Fibroblast of the aortic adventitia (primary cell): ENCODE measurements at places on chromosomes 5 and 9.

GRCh38 chr5:90916947-90917800 is 358.6 kb downstream of the ADGRV1 start:
- DNase-seq, result no peak

DNA sequence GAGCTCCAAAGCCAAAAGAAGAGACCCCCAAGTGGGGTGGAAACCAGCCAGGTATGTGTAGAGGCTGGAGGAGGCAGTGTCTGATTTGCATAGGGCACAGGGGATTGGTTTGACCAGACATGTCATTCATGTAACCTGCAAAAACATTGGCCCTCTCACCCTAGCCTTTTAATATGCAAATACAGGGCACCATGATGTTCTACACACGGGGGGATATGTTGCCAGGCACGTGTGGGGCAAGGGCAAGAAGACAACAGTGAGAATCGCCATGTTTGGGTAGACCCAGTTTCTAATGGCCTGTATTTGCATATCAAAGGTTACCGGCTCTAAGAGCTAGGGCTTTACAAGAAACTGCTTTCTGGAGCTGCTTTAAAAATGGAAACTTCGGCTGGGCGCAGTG is 208.9 kb downstream of the GOLPH3 start:
- no peak for DNase-seq

DNA sequence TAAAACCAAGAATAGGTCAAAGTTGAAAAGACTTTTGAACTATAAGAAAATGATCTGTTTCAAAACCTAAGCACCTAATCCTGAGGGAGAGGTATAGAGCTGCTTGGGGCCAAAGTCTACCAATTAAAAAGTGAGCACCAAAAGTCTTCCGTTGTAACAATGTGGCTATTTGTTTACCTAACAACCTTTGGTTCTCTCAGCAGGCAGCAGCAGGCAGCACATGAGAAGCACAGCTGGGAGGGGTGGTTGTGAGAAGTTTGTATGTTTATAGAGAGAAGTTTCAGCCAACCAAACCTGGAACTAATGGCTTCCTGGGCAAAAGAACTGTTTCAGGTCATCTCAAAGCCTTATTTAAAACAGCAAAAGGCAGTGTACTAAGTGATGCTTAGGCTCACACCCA is 59.8 kb upstream of the TBC1D9B start:
- DNase-seq, result no peak

GRCh38 chr5:173719731-173720082 is 103.3 kb upstream of the BOD1 start:
- no peak for DNase-seq

DNA sequence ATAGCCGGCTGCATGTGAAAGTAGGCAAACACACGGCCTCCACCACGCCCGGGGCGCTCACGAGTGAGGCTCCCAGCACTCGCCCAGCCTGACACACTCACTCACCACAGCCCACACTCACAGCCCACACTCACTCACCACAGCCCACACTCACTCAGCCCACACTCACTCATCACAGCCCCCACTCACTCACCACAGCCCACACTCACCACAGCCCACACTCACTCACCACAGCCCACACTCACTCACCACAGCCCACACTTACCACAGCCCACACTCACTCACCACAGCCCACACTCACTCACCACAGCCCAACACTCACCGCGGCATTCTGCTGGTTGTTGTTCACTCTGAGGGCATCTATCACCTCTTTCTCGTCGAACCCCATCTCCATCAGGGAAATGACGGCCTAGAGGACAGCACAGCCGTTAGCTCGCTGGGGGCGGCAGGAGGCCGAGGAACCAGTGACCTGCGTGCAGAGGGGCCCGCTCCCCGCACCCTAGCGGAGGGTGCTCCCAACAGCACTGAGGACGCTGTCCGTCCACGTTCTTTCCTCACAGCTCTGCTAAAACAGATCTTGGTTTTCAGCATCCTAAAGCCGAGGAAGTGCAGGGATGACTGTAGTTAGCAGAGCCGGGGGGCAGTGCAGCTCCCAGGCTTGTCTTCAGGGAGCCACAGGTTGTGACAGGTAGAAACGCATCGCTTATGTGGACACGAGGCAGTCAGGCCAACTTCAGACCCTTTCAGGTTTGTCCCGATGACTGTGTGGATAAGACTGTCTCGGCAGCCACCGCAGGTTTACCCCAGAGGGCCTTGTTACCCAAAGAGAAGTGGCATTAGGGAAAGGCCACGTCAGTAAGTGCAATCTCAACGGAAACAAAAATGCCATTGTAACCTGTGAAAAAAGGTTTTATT is 21.6 kb downstream of the UBAC1 start:
- no peak for DNase-seq

GRCh38 chr9:99419070-99419469 is 197.0 kb downstream of the SEC61B start:
- DNase-seq, result peak; percentile 70

GRCh38 chr9:13719981-13720676 is 440.6 kb upstream of the MPDZ start:
- peak; percentile 84 for DNase-seq

GRCh38 chr9:28764532-28764931 is 1191.3 kb upstream of the C9orf72 start:
- DNase-seq, result no peak

DNA sequence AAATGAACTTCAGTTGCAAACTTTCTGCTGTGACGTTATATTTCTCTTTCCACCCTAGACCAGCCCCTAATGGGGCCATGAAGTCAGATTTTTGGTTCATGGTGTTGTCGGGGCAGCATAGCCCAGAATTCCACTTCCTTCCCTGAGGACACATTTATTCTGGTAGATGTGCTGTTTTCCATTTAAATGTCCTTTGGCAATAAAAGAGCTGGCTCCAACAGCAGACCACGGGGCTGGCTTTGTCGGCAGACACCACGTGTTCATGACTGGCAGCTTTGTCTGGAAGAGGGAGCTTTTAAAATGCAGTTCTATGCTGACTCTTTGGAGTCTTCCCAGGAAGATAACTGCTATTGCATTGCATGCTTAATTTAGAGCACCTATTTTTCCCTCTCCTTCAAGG is 17.6 kb upstream of the LCP2 start:
- DNase-seq, result peak; percentile 25

DNA sequence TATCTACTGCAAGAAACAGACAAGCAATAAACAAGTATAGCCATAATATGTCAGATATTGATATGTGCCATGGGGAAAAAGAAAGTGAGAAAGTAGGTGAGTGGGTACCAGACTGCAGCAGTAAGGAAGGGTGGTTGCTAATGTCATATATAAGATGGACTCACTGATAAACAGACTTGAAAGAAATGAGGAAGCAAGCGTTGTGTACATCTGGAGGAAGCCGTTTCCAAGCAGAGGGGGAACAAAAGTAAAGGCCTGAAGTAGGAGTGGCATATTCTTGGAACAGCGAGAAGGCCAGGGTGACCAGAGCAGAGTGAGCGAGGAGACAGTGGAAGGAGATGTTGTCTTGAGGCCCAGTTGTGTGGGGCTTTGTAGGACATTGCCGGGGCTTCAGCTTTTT is 142.2 kb upstream of the MAP3K1 start:
- no peak for DNase-seq

- no peak for DNase-seq
Measured at GRCh38 chr9:106893088-106893487, 30.1 kb downstream of the ZNF462 start.

DNA sequence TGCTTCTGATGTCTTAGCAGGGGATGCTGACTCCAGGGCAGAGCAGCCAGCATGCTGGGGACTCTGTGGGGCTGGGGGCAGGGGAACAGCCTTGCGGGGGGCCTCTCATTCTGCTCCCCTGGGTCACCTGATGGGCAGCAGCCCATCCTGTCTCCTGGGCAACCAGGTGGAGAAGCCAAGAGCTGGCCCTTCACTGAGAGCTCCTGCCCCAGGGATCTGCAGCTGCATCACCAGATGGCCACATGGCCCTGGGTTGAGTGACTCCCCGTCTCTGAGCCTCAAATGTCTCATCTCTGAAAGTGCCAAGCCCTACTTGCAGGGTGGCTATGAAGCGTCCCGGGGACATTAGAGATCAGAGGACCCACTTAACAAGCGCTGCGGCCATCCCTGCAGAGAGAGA is 49.1 kb downstream of the LRSAM1 start:
- DNase-seq, result no peak

DNA sequence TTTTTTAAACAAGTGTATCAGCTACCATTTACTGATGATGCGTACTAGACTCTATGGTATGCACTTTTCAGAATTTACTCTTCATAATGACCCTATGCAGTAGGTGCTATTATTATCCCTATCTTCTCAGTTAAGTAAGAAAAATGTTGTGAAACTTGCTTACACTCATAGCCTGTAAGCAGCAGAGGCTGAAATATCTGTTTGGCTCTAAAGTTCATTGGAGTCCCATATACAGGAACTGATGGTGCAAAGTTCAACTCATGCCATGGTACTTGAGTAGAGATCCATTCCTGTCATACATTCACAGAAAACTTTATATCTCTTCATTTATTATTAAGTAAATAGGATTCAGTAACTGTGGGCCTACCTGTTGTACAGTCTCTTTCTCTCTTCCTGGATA is 41.4 kb upstream of the CCDC112 start:
- no peak for DNase-seq

- DNase-seq, result peak; percentile 25
Measured at GRCh38 chr5:8458038-8458383, 589.1 kb downstream of the MTRR start.

DNA sequence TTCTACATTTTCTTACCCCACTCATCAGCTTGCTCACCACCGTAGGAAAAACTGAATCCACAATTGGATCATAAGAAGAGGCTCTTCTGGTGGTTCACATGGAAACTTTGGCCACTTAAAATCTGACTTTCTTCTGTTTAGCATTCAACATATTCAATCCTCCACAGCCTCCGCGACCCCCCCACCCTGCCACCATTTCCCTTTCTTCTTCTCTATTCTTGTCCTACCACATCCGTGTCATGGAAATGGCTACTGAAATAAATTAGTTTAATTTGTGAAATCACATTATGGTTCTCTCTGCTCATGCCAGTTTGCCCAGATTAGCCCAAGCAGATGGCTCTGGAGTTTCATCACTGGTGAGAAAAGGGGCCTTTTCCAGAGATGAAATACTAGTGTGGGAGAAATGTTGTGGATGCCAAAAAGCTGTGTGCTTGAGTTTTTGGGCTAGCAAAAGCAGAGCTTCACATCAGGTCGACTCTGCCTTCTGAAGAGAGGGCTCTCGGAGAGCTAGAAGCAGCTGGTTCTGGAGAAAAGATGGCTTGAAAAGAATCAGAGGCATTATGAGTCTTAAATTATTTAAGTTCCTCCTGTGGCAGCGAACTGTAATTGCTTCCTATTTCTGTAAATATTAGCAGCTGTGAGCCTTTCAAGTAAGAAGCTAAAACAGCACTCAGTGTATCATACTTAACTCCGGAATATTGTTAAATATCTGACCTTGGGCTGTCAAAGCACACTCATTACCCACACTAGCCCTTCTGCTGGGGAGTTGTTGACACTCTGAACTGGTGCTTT is 107.1 kb downstream of the MAT2B start:
- DNase-seq, result no peak

- DNase-seq, result no peak
Measured at GRCh38 chr9:87499424-87500017, 1.9 kb downstream of the DAPK1 start.

GRCh38 chr5:77644371-77645157 is 6.1 kb upstream of the OTP start:
- no peak for DNase-seq

- no peak for DNase-seq
Measured at GRCh38 chr9:98218562-98219363, 26.3 kb upstream of the CORO2A start.

DNA sequence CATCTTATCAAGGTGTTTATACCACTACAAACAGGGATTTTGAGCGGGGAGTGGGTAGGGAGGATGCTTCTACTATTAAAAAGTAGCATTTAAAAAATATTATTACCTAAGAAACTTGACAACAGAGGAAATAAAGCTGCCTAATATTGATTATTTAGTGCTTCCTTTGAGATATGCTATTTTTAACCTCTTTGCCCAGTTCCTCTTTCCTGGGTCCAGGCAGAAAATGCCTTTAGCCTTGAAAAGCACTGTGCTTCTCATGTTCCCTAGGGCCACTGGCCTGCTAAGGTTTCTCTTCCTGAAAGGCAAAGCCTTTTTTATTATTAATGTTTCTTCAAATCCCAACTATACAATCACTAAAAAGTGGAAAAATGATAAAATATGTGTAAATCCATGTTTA is 217.2 kb upstream of the HAPLN1 start:
- no peak for DNase-seq

DNA sequence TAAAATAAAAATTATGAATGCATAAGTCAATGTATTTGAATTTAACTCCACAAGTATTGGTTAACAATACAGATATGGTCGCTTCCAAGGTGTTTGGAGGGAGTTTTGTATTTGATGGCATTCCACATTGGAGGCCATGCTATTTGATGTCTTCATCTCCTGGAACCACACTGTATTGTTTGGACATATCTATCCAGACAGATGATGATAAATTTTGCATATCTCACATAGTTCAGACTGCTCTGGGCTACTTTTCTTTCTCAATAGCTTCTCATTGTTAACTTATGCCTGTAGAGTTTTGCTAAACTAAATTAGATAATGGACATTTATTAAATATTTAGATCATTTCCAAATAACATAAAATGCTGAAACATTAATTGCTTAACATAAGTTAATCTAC is 58.0 kb downstream of the CDKN2A start:
- DNase-seq, result peak; percentile 76

DNA sequence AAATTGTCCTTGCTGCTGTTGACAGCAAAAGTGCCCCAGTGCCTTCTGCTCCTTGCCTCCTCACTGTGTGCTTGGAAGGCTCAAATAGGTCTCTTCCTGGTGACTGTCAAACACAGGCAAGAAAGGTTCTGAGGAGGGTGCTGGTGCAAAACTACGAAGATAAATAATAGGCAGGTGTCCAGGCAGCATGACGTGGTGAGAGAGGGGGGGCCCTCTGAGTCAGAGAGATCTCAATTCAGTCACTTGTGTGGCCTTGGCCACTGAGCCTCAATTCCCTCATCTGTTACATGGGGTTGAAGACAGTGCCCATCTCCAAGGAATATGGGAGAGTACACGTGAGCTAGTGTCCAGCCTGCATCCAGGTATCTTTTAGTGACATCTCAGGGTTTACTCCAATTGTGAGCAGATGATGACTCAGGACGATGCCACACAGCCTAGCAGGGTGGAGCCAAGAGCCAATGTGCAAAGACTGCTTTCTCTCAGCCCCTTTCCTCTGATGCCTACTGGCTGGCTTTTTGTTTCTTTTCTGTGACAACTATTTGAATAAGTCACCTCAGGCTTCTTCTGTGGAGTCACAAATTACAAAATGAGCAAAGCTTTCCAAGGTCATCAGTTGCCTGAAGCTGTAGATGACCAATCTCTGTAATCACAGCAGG is 29.7 kb upstream of the SMIM32 start:
- DNase-seq, result no peak

DNA sequence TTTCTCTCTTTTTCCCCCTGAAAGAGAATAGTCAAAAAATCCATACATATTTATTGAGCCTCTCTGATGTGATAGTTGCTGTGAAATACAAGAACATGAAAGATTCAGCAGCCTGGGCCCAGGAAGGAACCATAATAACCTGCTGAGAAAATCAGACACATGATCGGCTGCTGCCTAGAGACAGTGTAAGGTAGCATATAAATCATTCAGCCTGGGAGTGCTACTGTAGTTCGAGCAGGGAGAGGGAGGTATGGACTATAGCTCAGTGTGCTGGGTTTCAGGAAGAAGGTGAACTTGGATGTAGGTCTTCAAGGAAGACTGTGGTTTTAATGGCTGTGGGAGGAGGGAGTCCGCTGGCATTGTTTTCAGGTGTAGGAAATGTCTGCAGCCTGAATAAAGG is 469.1 kb downstream of the RAB3C start:
- DNase-seq, result no peak
